ENCODE measurements at places on chromosomes 6 and 20.

- DNase-seq = no peak
Observed at GRCh38 chr20:55567826-55568225, 437.5 kb downstream of the CBLN4 start.

DNA sequence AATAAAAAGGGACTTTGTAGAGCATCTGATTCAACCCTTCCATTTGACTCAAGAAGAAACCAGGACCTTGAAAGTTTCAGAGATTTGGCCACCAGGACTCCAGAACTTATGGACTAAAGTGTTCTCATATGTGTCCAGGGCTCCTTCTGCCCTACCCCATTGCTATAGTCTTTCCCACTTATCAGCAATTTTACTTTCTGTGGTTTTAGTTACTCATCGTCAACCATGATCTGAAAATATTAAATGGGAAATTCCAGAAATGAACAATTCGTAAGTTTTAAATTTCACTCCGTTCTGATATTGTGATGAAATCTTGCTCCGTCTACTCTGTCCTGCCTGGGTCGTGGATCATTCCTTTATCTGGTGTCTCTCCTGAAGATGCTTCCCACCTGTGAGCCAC, 259.8 kb downstream of the PHACTR1 start:
- no peak for DNase-seq

GRCh38 chr6:134379076-134379475, 61.2 kb upstream of the SGK1 start:
- DNase-seq = peak; percentile 21

DNA sequence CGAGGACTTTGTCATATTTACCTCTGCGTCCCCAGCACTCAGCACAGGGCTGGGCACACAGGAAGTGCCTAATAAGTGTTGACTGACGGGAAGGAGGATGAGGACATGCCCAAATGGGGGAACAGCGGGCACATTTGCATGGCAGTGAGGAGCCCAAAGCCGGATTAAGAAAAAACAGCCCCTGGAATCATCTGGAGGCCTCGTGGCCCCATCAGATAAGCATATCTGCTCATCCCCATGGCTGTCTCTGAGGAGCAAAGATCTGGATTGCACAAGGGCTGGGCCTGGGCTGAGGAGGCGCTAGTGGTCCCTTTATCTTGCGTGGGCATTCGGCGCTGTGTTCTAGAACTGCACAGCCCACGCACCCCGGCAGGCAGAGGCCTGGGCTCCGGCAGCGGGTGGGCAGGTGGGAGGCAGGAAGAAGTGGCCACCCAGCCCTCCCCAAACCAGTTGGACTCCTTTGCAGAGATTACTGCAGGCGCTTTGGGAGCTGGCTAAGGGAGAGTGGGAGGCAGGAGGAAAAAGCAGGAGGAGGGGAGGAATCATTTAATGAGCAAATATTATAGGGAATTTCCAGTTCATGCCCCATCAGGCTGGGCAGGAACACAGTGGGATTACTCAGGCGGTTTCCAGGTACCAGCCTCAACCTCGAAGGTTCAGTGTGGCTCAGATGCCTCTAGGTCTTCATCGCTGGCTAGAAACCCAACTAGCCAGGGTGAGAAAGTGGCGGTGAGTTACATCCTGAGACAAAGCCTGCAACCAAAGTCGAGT, 108.1 kb downstream of the CEBPB start:
- no peak for DNase-seq

- no peak for DNase-seq
Observed at GRCh38 chr6:17098538-17098937, 3.3 kb upstream of the STMND1 start.

GRCh38 chr6:150535818-150536220, 63.9 kb upstream of the PLEKHG1 start:
- no peak for DNase-seq

DNA sequence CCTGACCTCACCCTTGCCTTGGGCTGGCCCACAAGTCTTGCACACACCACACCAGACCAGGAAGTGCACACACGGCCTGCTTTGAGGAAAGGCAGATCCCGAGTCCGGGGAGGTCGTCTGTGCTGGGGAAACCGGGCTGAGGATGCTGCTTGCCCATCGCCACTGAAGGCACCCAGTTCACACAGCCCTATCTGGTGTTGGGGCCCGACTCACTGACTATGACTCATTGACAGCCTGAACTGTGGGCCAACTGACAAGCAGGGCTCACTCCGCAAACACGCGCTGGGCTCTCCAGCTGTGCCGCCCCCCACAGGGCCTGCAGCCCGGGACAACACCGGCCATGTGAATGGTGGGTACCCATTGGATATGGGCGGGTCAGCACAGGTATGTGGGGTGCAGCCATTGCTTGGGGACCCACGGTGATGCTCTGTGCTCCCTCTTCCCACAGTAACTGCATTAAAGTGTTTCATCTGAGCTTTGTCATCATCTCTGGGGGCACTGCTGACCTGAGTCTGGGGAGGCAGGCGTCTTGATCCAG, 1.6 kb downstream of the SAMD10 start:
- DNase-seq = no peak

- no peak for DNase-seq
Observed at GRCh38 chr6:57135885-57136284, 36.2 kb upstream of the BAG2 start.

DNA sequence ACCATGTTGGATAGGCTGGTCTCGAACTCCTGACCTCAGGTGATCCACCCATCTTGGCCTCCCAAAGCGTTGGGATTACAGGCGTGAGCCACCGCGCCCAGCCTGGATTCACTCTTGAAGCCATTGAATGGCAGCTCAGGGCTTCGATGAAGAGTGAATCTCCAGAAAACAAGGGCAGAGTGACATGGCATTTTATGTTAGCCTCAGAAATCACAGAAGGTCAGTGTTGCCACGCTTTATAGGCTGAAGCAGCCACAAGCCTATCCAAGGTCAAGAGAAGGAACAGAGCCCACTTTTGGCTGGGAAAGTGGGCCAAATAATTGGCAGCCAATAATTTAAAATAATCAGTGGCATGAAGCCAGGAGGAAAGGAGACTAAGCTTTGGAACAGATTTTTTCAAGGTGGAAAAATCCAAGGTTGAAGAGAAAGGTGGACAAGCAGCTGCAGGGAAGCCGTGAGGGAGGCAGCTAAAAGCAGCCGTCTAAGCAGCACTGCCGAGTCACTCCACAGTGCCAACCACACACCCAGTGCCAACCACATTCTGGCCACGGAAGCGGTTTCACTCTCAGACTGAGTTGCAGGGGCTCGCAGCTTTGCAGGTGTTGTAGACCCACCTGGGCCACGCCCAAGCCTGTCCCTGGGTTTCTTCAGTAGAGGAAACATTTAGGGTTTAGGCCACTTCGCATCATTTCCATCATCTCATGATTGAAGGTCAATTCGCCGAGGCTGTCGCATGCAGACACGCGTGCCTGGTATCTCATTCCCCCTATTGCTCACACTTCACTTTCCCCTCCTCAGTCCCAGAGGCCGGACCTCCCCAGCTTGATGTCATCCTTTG, 17.4 kb upstream of the AVP start:
- DNase-seq = peak; percentile 65

GRCh38 chr20:40532103-40532502, 156.9 kb downstream of the MAFB start:
- no peak for DNase-seq

DNA sequence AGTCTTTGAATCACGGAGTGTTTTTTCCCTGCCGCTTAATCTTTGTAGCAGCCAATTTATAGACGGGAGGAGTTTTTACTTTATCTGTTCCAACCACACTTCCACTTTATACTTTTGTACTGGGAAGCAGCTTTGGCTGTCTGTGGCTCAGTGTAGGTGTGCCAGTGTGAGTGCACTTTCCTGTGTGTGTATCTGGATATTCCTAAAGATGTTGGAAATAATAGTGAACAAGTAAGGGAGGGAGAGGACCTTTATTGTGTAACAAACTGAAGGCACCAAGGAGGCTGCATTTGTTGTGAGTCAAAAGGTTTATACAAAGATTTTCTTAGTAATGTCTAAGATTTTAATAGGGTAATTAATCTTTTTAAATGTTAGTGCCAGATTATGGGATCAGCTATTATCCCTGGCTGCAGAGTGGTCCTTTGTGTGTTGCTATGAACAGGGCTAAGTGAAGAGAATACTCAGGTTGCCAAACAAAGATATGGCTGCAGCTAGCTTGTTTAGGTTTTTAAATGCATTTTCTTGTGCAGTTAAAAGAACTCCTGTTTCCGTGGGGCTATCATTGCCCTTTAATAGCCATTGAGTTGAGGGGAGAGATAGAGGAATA, 226.3 kb downstream of the RNF144B start:
- DNase-seq = no peak

DNA sequence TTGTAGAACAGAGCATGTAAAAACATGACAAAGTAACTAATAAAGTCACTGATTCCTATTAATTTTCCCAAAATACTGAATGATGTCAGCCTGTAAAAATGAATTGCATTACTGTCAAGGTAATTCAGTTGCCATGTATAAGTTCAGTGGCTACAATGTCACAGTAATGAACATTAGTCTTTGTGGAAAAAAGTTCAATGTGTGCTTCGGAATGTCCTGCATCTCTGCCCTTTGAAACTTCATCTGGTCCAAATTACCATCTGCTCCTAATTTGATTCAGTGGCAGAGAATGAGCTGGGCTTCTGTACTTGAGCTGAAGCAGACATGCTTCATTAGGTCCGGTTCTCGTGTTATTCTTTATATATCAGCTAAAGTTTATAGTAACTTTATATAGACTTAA, 567.4 kb downstream of the COL12A1 start:
- no peak for DNase-seq

DNA sequence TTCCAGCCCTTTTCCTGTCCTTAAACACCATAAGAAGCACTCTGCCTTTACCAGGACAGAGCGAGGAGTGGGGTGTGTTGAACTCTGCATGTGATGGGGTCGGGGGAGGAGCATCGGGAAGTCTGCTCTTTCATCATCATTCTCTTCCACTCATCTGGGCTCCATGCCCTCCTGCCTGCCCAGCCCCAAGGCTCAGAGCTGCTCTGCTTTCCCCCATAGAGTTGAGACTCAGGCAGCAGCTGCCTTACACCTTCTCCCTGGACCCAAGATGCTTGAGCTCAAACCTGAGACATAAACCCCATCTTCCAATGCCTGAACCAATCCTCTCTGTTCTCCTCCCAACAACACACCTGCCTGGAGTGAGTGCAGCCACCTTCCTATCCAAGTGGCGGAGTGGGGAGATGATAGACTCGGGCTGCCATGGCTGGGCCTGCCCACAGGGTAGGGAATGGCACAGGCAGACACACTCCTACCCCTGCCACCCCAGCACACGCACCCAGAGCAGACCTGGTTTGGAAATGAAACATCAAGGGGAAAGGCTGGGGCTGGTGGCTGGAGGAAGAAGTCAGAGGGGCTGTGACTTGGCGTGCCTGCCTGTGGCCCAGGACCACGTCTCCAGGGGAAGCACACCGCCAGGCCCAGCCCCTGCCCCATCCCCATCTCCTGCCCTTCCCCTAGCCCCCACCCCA, 28.4 kb downstream of the TFEB start:
- DNase-seq = no peak

DNA sequence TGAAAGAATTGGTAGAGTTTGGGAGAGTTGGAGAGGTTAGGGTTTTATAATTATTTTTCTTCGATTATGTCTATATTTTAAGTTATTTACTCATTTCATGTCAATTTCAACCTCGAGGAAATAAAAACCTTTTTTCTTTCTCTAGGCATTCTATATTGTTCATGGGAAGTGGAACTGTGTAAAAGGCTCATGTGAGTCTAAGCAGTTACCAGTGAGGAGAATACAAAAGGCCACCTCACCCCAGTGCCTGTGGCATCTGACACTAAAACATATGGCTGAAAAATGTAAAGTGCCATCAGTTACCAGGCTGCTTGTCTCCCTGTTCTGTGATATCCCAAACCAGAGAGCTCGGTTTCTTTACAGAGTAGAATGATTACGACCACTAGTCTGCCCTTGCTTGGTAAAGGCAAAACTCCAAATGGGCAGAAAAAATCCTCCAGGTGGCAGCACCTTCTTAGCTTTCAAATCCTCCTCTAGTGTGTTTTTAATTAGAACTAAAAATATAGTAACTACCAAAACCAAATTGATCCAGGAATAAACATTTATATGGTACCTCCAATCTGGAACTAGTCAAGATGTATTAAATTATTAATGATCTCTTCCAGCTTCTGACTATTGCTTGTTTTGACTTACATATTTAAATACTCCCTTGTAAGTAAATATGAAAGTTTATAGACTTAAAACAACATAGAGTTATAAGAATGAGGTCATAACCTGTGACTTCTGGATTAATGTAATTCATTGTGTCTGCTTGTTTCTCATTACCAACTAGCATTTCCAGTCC, 122.6 kb upstream of the MCHR2 start:
- no peak for DNase-seq

DNA sequence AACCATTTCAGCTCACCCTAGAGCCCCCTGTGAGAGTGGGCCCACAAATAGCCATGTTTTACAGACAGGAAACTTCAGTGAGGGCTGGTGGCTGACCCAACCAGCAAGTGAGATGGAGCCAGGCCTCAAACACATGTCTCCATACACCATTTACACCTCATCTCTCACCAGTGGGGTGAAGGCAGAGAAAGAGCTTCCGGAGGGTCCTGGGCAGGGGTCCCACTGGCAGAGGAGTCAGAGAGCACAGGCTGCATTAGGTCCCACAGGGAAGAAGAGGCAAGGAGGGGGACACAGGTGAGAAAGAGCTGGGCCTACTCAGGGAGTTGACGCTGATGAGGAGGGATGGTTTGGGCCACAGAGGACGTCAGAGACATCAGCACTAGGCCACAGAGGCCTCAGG, 172.6 kb downstream of the VEGFA start:
- DNase-seq = no peak

DNA sequence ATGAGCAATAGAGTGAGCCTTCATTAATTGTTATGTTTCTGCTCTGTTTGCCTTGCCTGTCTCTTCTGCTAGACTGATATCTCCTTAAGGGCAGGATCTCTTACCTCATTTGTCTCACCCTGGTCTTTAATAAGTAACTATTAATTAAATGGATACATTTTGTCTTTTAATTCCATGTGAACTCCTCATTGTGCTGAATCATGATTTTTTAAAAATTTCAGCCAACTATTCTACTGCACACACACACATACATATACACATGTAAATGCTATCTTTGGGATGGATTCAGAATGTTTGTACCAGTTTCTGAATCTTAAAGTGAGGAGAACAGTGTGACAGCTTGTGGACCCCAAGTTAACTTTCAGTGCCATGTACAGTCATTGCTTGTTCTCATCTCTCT, 731.1 kb upstream of the MAP3K7 start:
- no peak for DNase-seq

DNA sequence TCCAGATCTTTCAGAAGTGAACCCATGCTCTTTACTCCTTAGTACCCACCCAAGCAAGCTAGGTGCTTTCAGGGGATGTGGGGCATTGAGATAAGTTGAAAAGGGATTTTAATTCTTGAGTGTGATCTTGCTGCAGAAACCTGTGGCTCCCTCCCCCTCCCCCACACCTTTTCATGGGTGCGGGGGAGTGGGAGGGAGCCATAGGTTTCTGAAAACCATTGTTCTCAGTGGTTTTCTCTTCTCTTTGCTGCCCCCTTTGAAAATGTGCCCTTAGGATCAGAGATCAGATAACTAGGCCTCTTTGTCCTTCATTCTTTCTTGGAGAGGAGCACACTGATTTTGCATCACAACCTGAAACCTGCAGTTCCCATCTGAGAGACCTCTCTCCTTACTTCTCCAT, 2.4 kb downstream of the PCSK2 start:
- no peak for DNase-seq
